ENCODE measurements at places on chromosomes 11 and 22.

DNA sequence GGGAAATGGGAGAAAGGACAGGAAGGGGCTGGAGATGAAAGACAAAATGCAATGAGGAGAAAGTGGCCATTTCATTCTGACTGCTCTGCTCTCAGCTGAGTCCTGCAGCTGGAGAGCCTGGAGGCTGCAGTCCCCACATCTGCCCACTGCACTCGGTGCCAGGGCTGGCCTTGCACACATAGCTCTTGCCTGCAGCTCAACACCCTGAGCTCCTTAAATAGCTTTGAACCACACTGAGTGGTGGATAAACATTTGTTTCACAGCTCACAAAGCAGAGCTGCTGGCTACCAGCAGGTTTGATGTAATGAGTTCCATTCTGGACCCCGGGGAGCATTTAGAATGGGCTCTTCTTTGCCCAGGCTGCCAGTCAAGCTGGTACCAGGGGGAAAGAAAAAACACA, 426.1 kb upstream of the CADM1 start:
- DNase-seq, result no peak

- DNase-seq, result no peak
Observed at GRCh38 chr11:131378931-131379330, 8.5 kb downstream of the NTM start.

DNA sequence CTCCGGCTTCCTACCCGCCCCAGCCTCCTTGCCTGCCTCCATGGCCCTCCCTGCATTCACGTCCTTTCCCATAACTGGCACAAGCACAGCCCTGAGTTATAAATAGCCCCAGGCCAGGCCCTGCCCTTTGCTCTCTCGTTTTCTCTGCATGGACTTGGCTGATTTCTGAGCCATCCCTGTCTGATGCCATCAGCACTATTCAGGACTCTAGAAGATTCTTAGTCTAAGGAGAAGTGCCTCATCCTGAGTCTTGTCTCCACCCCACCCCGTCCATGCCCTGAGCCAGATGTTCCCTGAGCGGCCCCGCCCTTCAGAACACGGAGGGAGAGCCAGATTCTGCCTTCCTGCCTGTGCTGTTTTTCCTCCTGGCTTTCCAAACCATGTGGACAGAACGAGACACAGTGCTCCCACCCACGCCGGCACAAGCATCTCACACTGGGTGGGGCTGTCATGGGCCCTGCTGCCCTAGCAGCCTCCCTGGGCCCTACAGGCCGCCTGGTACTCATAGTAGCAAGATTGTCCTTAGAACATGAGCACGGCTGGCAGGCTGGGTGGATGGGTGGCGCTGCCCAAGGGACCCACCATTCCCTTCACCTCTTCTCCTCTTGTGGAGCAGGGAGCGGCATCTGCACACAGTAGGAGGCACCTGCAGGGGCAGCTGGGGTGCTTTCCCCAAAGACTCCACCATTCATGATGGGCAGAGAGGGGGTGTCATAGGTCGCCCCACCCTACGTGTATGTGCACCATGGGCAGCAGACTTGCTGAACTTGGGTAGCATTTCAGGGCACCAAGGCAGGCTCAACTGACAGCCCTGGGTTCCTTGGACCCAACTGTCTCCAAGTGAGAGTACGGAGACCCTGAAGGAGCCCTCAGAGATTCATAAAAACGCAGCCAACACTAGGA, 76.9 kb downstream of the BCR start:
- no peak for DNase-seq

GRCh38 chr11:3825473-3826154, 15.1 kb downstream of the RHOG start:
- DNase-seq, result no peak

GRCh38 chr11:60991457-60991856, 20.0 kb downstream of the CD6 start:
- DNase-seq, result no peak

DNA sequence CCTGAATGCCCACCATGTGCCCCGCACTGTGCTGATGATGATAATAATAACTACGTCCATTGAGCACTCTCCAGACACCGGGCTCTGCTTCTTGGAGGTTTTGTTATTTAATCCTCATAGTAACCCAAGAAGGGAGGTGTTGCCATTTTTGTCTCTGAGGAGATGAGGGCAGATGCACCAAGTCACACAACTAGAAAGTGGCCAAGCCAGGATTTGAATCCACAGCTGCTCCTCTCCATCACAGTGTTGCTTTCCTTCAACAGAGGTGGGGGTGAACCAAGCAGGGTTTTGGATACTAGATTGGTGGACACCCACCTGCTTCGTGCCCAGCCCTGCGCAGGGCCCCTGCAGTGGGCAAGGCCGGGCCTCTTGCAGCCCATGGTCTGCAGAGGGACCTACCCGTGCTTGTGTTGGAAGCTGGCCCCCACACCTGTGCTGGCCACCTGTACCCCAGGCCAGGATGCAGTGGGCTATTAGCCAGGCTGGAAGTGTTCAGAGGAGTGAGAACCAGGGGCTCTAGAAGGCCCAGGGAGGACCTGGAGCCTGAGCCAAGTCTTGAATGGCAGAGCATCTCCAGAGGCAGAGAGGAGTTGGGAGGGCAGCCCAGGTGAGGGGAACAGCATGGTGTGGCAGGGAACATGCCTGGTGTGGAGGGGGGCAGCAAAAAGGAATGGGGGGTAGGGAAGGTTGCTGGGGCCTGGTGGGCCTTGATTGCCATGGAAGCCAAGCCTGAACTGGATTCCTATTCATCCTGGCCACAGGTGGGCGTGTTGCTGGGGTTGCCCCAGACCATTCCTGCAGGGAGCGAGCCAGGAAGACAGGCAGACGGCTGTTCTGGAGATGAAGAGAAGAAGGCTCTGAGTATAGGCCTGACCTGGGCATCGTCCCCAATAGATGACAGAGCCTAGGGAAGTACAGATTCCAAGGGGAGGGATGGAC, 2.7 kb upstream of the DPP3 start:
- no peak for DNase-seq

- no peak for DNase-seq
Observed at GRCh38 chr11:31882951-31883392, 71.8 kb upstream of the PAX6 start.

DNA sequence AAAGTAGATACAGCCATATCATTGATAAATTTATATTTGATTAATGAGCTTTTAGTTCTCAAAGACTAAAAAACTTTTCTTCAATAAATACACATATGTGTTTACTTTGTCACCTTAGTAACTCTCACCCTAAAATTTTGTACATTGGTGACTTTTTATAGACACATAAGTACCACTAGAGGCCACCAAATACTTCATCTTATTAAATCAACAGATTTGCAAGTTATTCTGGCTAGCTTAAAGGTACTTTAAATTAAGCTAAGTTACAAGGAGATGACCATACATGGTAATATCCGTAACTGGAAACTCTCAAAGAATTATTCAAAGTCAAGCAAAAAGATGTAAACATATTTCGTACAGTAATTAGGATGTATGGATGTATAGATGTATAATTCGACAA, 112.2 kb downstream of the SBF2 start:
- DNase-seq, result no peak

DNA sequence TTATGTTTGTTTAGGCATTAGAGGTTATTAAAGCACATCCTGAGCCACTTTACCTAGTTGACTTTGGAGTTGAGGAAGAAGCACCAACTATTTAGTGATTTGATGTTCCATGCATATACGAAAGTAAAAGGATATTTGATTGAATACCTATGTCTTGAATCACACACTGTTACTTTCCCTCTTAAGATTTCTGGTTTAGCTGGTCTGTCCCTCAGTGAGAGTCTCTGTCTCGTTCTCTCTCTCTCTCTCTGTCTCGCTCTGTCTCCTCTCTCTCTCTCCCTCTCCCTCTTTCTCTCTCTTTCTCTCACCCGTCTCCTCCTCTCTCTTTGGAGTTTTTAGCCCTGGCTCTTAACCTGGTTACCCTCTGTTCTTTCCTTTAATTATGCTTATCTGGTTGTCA, 11.0 kb downstream of the CTNND1 start:
- DNase-seq, result no peak

DNA sequence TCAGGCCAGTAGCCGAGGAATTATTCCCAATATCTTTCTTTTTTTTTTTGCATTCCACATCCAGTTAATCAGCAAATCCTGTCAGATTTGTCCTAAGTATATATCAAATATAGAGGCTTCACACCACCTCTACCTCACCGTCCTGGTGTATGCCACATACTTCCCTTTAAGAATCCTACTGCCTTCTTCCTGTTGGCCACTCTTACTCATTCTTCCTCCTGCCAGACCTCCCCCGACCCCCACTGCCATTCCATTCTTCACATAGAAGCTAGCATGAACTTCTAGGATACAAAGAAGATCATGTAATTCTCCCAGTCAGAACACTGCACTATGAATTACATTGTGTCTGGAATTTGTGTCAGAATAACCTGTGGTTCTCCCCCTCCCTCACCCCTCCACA, 89.5 kb downstream of the TRIM44 start:
- DNase-seq, result no peak

GRCh38 chr22:26983311-26983710, 325.9 kb downstream of the MIAT start:
- no peak for DNase-seq

DNA sequence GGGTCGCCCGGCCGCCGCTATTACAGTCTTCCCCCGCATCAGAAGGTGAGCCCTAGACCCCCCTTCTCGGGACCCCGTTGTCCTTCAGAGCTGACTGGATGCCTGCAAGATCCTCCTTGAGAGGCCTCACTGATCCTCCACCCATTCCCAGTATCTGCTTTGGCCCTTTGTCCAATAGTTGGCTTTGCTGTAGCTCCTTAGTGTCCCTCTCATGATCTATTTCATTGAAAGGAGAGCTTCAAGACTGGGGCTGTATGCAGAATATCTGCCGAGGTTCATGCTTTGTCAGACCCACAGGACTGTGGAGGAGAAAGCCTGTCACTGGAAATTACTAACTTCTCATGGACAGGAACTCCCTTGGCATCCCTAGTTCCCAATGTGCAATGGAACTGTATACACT, 499 bp downstream of the DLAT start:
- DNase-seq, result no peak

GRCh38 chr11:132944569-132944944, 587.7 kb downstream of the OPCML start:
- DNase-seq, result no peak

- DNase-seq, result no peak
Observed at GRCh38 chr22:33024626-33025025, 33.6 kb downstream of the SYN3 start.

DNA sequence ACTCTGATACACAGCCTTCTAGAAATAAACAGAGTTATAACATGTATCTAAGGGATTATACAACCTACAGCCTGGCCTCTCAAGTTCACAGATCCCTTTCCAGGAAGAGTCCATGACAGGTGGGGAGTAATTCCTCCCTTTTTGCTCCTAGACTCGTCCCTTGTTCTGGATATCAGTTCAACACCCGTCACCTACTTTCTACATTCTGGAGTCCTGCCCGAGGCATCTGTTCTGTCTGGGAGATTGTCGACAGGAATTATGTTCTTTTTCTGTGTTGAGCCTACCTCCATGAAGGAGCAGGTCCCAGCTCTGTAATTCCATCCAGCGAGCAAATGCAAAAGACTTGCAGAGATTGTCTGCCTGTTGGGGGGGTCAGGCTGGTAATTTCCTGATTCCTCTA, 224.6 kb upstream of the NTM start:
- DNase-seq, result no peak

DNA sequence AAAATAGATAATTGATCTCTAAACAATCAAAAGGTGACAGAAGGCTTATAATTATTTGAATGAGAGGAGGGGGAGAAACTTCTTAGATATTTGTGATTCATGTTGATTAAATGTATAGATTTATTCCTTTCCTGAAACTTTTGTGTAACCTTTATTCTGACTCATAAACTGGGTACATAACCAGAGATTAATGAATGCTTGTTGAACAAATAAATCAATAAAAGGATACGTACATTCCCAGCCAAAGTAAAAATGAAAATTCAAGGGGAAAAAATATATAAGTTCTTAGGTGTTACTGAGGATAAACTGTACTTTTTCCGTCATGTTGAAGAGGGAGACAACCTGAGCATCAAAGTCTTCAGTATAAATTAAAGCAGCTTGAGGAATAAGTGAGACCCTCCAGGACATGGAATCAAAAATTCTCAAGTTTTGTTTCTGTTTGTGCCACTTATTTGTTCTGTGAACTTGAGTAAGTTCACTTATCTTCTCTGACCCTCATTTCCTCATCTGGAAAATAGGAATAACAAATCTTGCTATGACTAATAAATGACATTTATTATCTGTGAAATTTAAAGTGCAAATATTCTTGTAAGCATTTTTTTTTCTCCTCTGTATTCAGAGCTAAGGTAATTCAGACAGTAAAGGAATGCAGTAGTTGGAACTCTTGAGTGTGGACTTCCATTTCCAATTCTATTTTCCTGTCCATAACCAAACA, 195.4 kb downstream of the METTL15 start:
- DNase-seq, result no peak

DNA sequence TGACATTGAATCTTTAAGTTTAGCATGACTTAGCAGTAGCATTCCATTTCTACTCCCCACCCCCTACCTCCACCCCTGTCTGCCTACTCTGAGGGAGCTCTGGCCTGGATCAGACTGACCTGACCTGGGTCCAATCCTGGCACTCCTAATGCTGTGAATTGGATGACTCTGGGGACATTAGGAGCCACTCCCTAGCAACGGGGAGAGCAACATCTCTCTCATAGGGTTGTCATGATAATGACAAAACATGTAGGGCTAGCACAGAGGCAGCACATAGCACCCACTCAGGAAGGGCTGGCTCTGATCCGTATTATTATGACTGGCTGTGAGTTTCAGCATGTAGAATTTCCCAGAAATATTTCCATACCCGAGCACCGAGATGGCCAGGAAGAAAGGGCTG, 40.5 kb downstream of the CABIN1 start:
- no peak for DNase-seq

GRCh38 chr22:45757068-45757467, 85.4 kb downstream of the ATXN10 start:
- no peak for DNase-seq
